ENCODE measurements at places on chromosomes 13 and 19. TPM values are rescaled to one million over a fixed set of nuclear protein-coding genes. Genes with fewer than 3 reads are reported as not detected.

DNA sequence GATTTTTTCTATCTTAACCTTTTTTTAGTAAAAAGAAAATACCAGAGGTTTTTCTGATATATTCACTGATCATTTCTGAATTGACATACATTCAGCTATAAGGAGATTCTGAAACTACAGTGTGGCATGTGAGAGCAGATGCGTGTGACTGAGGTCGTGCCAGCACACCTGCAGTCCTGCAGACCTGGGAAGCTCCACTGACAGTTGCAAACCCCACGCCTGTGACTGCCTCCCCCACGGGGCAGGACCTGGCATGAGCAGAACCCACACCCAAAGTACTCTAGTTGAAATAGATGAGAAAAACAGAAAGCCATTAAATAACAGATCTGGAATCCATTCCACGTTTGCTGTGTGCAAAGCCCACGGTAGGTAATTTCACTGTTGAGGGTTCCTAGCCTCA lies 80.7 kb downstream of the TEX29 start:
- DNase-seq = no peak

- DNase-seq = no peak
Observed at GRCh38 chr13:44974056-44974793, 15.0 kb downstream of the NUFIP1 start.

DNA sequence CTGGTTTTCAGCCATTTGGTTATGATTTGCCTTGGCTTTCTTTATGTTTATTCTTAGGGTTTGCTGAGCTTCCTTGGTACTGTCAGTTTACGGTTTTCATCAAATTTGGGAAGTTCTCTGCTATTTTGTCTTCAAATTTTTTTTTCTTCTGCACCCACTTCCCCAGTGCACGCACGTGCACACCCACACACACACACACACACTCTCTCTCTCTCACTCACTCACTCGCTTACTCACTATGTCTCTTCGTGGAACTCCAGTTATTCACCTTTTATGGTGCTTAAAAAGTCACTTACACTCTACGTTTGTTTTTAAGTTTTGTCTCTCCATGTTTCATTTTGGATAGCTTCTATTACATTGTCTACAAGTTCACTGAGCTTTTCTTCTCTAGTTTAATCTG lies 7.1 kb downstream of the AKAP11 start:
- no peak for DNase-seq

GRCh38 chr19:5929625-5930024 lies 15.6 kb downstream of the CAPS start:
- DNase-seq = no peak

- no peak for DNase-seq
Observed at GRCh38 chr13:103931331-103931845, 865.2 kb upstream of the SLC10A2 start.

DNA sequence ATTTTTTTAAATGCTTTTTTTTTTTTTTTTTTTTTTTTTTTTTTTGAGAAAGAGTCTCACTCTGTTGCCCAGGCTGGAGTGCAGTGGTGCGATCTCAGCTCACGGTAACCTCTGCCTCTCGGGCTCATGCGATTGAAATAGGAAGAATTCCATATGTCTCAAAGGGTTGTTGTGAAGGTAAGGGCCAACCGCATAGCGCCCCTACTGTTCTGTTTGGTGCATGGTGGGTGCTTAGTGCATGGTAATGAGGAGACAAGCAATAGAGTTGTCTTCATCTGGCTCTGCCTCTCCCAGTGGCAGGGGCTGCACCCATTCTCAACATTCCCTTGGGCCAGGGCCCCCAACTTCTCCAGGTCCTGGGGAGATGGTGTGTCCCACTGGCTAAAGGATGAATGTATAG lies 68.7 kb downstream of the RASL11A start:
- DNase-seq = peak; percentile 57

DNA sequence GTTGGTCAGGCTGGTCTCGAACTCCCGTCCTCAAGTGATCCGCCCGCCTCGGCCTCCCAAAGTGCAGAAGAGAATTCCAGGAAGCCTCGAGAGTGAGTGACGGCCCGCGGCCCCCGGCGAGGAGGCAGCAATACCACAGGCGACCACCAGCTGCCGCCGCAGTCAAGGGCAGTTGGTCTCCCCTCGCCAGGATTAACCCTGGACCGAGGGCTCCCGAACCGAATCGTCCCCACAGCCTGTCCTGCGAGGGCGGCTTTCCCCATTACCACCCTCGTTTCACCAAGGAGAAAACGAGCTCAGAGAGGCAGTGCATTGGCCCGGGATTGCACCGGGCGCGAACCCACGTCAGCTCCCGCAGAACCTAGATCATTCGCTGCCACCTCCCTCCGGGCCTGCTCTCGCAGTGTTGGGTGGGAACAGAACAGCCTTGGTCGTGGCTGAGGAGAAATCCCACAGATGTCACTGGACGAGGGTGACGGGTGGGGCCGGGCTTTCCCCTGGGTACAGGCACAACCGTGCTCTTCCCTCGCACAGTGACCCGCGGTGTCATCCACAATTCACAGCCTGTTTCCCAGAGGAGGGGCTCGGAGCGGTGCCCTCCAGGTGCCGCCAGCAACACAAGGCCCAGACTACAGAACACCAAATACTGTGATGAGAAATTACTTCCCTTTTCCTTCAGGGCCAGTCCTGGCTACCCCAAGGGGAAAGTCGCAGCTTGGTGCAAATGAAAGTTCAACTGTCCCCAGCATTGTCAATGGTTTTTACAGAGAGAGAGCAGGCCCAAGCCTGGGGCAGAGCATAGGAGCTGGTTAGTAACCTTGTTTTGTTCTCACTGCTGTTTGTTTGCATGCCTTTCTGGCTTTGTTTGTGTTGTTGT lies 24.8 kb downstream of the C2CD4C start:
- peak; percentile 71 for DNase-seq

GRCh38 chr13:110887597-110888333 lies 27.1 kb downstream of the ANKRD10 start:
- DNase-seq = no peak

- peak; percentile 87 for DNase-seq
Observed at GRCh38 chr19:34963573-34964406, at the start of gene ZNF792. Gene ZNF792, minus strand, starts transcription at chr19:34964229. Its CDS starts 567 bp downstream, at chr19:34963662.

DNA sequence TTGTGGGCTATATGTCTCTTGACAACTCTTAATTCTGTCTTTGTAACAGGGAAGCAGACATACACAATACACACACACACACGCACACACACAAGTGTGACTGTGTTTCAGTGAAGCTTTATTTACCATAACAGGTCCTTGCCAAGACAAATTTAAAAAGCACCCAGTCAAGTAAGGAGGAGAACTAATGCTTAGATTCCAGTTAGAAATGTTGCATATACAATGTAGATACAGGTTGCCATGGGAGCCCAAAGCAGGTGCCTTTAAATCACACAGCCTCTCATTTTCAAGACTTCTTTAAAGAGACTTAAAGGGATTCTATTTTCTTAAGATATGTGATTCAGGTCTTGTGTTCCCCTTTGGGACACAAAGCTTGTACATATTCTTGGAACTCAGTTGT lies 1551.9 kb downstream of the EFNB2 start:
- no peak for DNase-seq

DNA sequence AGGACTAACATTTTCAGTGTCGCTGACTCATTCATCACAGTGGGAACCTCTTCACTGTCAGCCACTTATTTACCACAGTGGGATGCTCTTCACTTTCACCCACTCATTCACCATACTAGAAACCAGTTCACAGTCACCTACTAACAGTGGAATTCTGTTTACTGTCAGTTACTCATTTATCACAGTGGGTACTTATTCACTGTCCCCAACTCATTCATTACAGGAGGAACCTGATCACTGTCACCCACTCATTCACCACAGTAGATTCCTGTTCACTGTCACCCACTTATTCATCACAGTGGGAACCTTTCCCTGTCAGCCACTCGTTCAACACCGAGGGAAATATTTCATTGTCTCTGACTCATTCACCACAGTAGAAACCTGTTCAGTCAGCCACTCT lies 10.1 kb upstream of the ZNF85 start:
- no peak for DNase-seq

- no peak for DNase-seq
Observed at GRCh38 chr19:6711078-6711361, 9.4 kb downstream of the C3 start.

DNA sequence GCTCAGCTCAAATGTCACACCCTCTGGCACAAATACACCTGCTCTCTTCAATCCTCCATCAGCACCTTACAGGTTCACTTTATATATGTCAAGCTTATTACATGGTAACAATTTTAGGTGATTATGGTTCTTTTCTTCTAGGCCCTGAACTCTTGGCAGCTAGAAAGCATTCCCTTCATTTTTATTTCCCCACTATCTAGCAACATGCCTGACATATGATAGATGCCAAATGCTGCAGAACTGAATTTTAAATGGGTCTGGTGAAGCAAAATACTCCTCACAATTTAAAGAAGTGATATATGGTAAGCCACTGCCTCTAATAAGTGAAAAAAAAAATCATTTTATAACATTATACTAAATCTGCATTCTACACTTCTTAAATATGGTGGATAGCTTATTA lies 95.2 kb downstream of the USP12 start:
- no peak for DNase-seq

GRCh38 chr19:1752757-1753728 lies at the start of gene ONECUT3:
Gene ONECUT3, plus strand, starts transcription at chr19:1753506. Its CDS starts 157 bp downstream, at chr19:1753663.
- no peak for DNase-seq

DNA sequence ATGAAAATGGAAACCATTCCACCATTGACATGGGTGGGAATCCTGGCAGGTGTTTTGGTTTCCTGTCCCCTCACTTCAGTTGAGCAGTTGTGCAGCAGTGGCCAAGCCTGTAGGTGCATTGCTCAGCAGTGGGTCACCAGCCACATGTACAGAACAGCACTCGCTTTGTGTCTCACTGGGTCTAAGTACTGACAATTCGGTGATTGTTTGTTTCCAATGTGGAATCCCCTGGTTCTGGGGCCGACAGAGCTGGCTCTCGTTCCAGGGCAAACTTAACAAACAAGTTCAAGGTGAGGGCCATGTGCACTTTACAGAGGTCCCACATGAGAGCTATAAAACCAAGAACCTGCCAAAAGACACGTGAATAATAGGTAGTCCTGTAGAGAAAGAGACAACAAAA lies 54.1 kb upstream of the SPATA13 start:
- no peak for DNase-seq

DNA sequence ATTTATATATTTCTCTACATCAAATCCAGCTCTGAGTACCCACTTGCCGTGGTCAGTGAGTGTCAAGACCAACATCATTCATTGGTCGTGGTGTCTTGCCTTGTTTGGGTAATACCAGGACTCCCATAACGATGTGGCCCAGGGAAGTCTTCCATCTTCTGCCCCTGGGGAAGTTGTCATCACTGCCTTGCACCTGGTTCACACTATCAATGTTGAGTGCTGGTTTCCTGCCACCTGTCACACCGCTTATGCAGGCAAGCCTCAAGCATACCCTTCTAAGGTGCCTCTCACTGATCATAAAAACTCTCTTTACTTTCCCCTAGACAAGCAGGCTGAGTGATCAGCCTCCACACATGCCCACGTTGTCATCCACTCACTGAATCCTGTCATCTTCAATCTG lies 382.4 kb downstream of the KCTD12 start:
- DNase-seq = no peak

- no peak for DNase-seq
Observed at GRCh38 chr13:56924401-56924800, 216.3 kb upstream of the PRR20A start.

GRCh38 chr13:66344805-66345517 lies 885.2 kb downstream of the PCDH9 start:
- no peak for DNase-seq

GRCh38 chr13:44013758-44014291 lies 134.1 kb downstream of the LACC1 start:
- no peak for DNase-seq

- DNase-seq = no peak
Observed at GRCh38 chr13:50758796-50759195, 84.7 kb downstream of the DLEU7 start.

DNA sequence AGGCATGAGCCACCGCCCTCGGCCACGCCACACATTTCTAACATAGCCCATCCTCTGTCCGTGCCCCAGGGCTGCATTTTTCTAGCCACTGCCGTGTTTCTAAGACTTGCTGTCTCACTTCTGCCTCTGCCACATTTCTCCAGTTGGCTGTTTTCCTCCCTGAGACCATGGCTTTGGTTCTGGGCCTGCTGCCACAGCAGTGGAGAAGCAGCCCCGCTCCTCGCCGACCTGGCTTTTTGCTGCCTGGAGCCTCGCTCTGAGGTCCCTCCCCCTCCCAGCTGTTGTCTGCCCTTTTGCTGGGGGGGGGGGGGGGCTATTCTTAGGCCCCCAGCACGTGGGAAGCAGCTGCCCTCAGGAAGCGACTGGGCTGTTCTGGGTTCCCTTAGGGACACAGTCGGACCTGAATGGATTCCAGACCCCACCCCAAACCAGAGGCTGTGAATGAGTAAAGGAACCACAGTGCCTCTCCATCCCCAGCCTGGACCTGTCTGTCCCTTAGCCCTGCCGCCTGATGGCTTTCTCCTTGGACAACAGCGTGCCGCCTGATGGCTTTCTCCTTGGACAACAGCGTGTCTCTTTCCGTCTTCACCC lies 3.3 kb downstream of the GYS1 start:
- DNase-seq = no peak

DNA sequence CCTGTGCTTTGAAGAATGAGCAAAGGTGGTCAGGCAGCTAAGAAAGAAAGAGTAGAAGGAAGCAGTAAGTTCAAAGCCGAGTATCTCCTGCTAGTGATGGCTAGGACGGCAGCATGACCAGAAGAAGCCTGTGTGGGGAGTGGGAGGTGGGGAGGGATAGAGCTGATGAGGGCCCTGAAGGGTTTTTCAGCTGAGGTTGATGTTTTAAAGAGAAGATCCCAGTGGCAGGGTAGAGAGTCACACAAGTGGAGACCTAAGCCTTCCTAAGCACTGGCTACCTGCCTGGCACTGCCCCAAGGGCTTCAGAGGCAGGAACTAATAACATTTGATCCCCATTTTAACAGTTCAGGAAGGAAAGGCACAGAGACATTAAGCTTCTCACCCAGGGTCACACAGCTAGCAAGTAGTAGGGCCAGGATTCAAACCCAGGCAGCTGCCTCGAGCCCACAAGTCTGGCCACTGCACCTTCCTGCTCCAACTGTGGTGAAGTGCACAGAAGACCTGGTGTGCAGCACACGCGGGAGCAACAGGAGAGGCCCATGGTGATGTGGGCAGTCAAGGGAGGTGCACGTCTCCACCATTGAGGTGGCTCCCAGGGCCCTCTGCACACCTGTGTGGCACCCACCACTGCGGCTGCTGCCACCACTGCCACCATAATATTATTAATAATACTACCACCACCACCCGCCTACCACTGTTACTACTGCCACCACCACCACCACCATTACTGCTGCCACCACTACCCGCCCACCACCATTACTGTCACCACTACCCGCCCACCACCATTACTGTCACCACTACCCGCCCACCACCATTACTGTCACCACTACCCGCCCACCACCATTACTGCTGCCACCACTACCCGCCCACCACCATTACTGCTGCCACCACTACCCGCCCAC lies 22.1 kb downstream of the CUL4A start:
- DNase-seq = no peak

COMP gene
- not detected for total RNA-seq

FPR1 gene
- total RNA-seq = 0.67 TPM

ERCC5 gene
- total RNA-seq = 43.8 TPM

CFD gene
- total RNA-seq = 0.46 TPM

S1PR4 gene
- not detected for total RNA-seq

ZNF649 gene
- total RNA-seq = 17.2 TPM

ZNF835 gene
- not detected for total RNA-seq

CLDND2 gene
- not detected for total RNA-seq

IGLON5 gene
- 114 TPM for total RNA-seq

ZNF880 gene
- total RNA-seq = 10.3 TPM

OSCAR gene
- total RNA-seq = 0.21 TPM

PSG2 gene
- not detected for total RNA-seq

ONECUT3 gene
- not detected for total RNA-seq
